ENCODE measurements at places on chromosomes 4 and X.

DNA sequence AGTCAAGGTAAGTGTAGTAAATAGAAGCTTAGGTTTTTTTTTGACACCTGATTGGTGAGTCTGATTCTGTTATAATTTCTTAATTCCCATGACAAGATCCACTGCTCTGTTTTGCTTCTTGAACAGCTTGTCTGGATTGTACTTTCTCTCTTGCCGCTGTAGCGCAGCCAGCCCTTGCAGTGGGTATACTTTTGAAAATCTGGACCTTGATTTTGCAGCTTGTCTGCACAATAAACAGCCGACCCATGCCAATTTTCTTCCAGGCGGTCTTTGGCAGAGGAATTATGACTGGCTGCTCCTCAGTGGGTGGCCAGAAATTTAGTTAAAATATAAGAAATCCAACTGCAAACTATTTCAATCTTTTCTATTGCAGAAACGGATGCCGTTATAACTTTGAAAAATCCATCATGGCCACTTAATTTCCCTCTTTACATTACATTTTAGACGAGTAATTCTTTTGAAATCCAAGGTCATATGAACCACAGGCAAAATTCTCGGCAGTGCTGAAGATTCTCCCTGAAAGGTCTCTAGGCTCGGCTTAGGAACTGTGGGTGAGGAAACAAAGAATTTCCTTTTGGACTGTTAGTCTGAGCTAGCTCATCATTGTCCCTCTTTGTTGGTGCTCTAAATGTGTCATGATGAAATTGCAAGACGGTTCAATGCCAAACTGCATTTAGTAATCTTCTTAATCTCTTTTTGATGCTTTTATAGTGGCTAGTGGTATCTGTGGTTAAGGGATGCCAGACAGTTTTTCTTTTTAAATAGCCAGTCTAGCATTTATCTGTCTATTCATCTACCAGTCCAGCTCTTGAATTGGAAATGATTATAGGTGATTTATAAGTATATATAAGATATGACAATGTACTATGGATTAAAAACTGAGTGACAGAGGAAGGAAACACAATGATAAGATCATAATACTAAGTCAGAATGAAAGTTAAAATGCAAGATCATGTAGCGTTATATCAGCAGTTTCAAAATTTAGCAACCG, 31.5 kb upstream of the PTTG2 start:
- DNase-seq: no peak

GRCh38 chr4:145480257-145480656, 1.4 kb upstream of the SMAD1 start:
- DNase-seq: no peak

GRCh38 chr4:13659341-13660070, 32.0 kb upstream of the BOD1L1 start:
- no peak for DNase-seq

DNA sequence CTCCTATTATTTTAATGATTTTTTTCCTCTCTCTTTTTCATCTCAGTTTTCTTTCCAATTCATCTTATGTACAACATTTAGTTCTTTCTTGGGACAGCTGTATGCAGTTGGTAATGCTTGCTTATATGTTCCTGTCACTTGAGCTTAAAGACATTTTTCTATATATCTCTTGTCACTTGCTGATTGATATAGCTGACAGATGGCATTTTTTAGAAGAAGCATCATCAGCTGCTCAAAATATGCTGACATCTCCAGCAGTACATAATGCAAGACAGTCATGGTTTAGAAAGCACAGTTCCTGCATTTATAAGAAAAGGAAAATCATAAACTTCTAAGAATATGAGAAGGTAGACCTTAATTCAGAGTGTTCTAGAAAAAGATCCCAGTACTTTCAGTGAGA, 56.5 kb downstream of the DCAF8L1 start:
- DNase-seq: no peak

DNA sequence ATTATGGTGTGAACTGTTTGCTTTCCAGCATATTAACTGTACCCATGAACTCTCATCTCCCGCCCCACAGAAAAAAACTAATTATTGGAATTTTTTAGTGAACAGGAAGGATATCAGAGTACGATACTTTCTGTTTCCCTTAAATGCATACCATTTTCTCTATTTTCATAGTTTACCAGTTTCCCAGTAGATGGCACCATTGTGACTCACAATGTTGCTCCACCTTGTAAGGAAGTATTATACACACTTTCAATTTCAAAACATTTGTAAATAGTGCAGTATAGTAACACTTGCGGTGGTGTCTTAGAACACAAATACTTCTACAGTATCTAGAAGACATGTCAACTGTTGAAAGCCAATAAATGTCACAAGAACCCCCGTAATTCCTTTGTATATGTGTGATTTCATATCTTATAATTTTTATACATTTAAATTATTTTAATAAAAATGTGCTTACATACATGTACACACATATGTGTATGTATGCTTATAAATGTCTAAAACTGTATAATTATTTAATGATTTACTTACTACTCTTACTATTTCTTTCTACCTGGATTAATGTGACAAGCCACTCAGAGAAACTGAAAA, 167.3 kb downstream of the SLIT2 start:
- no peak for DNase-seq

GRCh38 chr4:141497627-141498026, 138.8 kb upstream of the IL15 start:
- DNase-seq: no peak

DNA sequence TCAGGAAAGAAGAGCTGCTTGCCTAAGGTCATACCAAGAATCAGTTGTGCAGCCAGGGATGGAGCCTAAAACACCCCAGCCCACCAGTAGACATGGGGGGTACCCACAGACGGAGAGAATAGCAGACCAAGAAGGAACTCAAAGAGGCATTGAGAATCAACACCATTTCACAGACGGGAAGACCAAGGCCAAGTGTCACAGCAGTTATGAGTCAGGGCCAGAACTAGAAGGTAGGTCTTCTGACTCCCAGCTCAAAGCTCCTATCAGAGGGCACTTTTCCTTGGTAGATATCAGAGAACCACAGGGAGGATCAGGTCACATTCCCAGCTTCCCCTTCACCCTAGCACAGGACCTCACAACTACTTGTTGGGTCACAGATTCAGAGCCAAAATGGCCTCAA, 14.5 kb downstream of the OTUD5 start:
- DNase-seq: no peak

GRCh38 chr4:76689145-76689817, 208.7 kb downstream of the SOWAHB start:
- DNase-seq: no peak

- no peak for DNase-seq
Observed at GRCh38 chr4:152281211-152281610, 254.7 kb downstream of the FBXW7 start.

DNA sequence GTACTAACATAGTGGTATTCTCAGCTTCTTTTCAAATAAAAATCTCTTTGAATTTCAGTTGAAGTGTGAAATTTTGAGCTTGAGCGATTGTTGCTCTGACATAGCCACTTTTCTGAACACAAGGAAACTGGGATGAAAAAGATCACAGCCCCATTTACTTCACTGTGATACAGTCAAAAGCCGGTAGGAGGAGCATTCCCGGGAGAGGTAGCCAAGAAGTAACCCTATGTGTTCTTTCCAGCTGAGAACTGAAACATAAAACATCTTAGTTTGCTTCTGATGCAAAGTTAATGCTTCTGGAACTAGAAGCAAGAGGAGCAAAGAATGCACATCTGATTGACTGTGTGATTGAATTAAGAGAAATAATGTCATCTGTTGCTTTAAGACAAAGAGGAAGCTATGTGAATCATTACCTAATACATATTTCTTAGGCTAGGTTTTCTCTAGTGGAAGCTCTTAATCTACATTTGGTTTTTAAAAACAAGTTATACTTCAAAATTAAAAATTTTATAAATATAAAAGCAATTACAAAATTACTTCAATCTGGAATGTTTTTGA, 88.3 kb upstream of the UNC5C start:
- DNase-seq: no peak

GRCh38 chrX:23185951-23186350, 148.7 kb upstream of the PTCHD1 start:
- DNase-seq: no peak

DNA sequence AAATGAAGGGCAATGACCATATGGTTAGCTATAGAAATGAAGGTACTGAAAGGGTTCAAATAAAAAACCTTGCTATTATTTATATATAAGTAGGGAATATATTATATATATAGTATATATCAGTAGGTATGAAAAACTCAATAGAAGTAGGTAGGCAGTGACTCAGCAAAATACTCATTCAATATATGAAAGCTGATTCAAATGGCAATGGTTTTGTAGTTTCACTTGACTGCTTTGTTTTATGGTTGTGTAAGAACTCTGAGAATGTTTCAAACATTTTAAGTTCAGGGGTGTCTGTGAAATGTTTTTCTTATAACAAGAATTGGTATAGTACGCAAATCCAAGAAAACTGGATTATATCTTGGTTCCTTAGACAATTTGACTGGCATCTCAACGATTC, 4.1 kb downstream of the ZNF280C start:
- no peak for DNase-seq

DNA sequence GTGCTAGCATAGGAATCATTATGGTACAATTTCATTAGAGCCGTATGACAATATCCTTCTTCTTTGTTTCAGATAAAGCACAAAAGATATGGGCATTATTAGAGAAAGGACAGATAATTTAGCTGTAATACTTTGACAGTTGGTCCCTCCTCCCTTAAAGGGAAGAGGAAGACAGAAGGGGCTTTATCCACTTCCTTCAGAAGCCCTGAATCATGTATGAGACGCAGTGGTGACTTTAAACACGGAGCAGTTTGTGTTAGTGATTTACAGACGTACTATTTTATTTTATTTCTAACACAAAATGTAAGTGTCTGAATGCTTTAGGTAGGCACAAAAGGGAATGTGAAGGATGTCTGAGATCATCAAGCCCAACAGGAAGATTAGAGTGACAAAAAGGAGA, 467.7 kb downstream of the IL15 start:
- no peak for DNase-seq

GRCh38 chr4:128590773-128591172, 218.7 kb upstream of the JADE1 start:
- DNase-seq: no peak

- no peak for DNase-seq
Observed at GRCh38 chrX:115911967-115912366, 258.6 kb upstream of the AGTR2 start.

GRCh38 chr4:26900765-26901164, 40.1 kb downstream of the STIM2 start:
- DNase-seq: no peak

DNA sequence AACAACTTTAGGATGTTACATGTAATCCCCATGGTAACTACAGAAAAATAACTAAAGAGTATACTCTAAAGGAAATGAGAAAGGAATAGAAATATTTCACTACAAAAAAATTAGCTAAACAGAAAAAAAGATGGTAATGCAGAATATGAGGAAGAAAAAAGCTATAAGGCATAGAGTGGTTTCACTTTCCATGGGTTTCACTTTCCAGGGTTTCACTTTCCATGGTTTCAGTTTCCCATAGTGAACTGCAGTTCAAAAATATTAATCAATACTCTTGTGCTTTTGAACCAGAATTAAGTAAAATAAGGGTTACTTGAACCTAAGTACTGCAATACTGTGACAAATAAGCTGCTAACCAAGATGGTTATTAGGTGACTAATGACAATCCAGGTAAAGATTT, 42.0 kb downstream of the NPFFR2 start:
- no peak for DNase-seq

- DNase-seq: peak; percentile 65
Observed at GRCh38 chrX:51420610-51421009, 75.8 kb downstream of the NUDT11 start.

- peak; percentile 3 for DNase-seq
Observed at GRCh38 chr4:89829470-89830138, 7.4 kb downstream of the SNCA start.

DNA sequence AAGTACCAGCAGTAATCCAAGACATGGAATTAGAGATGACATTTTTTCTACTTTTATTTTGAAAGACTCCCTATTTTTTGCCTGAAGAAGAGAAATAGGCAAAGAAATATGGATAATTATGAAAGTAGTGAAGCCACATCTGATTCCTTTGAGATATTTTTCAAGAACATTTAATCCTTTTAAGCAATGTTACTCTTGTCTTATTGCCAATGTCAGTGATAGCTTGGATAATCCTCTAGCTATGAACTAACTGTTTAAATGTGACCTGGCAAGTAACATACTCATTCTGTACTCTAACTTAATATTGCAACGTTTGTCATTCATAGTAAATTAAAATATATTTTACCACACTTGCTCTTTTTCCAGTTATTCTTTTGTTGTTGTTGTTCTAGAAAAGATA, 181.3 kb downstream of the VEGFC start:
- DNase-seq: no peak

DNA sequence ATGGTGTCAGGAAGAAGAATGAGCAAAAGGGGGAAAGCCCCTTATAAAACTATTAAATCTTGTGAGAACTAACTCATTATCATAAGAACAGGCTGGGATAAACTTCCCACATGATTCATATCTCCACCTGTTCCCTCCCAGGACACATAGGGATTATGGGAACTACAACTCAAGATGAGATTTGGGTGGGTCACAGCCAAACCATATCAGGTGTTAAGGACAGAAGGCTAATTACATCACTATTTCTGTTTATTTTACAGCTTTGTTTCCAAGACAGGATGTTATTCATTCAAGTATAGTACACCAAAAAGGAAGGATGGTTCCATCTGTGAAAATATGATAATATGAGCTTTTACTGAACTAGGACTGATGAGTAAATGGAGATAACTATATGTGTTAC, 63.7 kb upstream of the ARSJ start:
- no peak for DNase-seq

GRCh38 chr4:64911846-64912245, 502.6 kb upstream of the TECRL start:
- DNase-seq: no peak

DNA sequence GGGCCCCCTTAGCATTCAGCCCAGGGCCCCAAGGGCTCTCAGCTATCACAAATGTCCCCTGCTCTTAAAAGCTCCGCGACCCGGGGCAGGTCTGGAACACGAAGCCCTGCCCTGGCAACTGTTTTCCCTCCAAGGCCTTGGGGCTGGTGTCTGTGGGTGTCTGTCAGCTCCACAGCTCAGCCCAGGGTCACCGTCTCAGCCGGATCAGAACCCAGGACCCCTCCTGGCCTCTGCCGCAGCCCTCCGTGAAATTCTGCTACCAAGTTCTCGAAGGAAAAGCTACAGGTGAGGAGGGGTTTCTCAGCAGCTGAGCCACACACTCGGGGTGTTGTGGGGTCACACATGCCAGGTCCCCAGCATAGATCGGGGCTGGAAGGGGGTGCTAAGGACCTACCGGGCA, 61.2 kb downstream of the ACOX3 start:
- no peak for DNase-seq

DNA sequence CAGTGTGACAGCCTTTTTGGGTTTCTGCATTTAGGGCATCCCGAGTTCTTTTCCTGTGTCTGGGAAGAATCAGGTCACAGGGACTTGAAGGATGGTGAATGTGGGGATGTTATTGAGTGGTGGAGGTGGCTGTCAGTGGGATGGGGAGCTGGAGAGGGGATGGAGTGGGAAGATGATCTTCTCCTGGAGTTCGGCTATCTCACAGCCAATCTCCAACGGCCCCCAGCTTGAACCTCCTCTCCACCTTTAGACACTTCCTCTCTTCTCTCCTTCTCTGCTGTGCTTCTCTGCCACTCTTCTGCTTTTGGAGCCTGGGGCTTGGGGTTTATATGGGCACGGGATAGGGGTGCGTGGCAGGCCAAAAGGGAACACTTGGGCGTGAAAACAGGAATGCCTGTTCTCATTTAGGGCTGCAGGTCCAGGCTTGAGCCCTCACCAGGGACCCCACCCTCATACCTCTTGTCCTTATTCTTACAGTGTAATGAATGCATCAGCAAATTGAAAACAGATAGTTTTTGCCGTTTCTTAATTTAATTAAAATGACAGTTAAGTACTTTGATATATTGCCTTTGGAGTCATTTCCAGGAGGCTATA, 37.5 kb downstream of the USP9X start:
- no peak for DNase-seq

- DNase-seq: no peak
Observed at GRCh38 chr4:39102297-39102696, 40.3 kb downstream of the KLHL5 start.

Measured in stimulated activated CD4-positive, alpha-beta T cell treated with anti-CD3 and anti-CD28 coated beads, Interleukin-12 subunit alpha, Interleukin-12 subunit beta, amount 100 ng/mL, for 48 hours (primary cell).